ENCODE measurements at places on chromosomes 11 and 22.

GRCh38 chr11:75773595-75774353 is 5.2 kb downstream of the DGAT2 start:
- no peak for DNase-seq

DNA sequence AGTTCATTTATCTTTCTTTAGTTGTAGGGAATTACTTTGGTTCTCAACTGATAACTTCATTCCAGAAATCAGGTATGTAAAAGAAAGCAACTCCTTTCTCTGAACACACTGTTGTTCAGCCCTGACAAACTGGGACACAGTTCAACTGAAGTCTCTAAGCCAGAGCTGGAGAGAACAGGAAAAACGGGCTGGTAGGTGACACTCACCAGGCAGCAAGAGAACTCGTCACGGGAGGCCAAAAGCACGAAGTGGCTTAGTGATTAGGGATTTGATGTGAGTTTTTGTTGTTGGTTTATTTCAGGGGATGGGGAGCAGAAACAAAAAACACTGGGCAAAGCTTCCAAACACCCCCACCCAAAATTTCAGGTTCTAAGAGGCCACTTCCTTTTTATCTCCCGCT is 54.1 kb downstream of the MYH9 start:
- no peak for DNase-seq

- DNase-seq, result no peak
Measured at GRCh38 chr22:44369916-44370801, 57.4 kb upstream of the SHISAL1 start.

- DNase-seq, result no peak
Measured at GRCh38 chr11:71269603-71270511, 17.5 kb upstream of the SHANK2 start.

GRCh38 chr11:44866286-44866685 is 84.4 kb downstream of the TP53I11 start:
- DNase-seq, result no peak

DNA sequence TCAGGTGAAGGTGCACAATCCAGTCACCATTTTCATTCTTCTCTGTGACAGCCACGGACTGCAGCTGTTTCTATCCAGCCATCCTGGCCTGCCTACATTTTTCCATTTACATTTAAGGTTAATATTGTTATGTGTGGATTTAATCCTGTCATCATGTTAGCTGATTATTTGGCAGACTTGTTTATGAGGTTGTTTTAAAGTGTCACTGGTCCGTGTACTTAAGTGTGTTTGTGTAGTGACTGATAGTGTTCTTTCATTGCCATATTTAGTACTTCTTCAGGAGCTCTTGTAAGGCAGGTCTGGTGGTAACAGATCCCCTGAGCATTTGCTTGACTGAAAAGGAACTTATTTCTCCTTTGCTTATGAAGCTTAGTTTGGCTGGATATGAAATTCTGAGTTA is 364.2 kb downstream of the JRKL start:
- DNase-seq, result no peak

DNA sequence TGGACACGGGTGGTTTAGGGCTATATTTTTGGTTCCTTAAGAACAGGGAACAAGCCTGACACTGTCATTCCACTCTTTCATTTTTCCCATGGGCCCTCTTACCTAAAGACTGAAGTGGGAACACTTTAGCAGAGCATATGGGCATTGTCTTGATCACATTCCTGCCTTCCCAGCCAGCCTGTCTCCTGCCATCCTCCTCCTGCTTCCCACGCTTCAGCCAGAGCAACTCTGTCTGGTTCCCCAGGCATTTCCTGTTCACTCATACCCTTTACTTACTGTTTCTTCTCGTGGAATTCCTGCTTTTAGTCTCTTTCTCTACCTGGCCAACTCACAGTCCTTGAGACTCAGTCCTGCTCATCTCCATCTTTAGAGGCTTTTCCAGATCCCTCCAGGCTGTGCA is 22.8 kb downstream of the MRPL16 start:
- DNase-seq, result no peak

DNA sequence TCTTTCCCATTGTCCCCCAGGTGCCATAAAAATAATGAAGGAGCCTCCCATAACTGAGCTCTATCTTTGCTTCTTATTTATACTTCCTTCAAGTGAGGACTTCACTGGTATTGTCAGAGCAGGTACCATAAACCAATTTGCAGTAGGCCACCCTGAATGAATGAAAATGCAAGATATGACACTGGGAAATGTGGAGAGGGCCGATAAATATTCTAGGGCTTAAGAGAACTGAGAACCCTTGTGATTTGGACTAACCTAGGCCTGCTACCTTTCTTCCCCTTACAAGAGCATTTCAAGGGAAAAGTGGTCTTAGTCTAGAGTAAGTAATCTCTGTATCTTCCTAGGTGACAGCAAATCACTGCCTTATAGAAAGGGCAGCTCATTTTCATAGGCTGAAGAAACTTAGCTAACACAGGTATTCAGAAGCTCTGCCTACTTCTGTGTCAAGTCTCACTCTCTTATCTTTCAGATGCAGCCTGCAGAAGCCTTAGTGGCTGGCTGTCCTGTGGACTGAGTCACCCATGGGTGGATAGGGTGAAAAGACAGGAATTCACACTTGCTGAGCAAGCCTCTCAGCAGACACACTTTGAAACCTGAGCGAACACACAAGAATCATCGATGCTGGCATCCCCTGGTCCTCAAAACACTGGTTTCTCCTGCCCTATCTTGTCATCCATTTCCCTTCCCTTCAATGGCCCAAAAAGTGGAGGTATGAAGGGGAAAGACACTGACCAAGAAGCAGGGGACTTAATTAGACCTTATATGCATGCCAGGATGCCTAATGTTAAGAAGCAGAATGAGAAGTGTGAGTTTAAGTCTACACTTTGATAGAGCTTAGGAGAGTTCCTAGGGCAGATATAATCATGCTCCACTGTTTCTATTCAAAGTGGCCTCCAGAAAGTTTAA is 15.2 kb downstream of the NRIP3 start:
- no peak for DNase-seq

GRCh38 chr11:76612226-76612625 is 58.3 kb downstream of the LRRC32 start:
- no peak for DNase-seq

DNA sequence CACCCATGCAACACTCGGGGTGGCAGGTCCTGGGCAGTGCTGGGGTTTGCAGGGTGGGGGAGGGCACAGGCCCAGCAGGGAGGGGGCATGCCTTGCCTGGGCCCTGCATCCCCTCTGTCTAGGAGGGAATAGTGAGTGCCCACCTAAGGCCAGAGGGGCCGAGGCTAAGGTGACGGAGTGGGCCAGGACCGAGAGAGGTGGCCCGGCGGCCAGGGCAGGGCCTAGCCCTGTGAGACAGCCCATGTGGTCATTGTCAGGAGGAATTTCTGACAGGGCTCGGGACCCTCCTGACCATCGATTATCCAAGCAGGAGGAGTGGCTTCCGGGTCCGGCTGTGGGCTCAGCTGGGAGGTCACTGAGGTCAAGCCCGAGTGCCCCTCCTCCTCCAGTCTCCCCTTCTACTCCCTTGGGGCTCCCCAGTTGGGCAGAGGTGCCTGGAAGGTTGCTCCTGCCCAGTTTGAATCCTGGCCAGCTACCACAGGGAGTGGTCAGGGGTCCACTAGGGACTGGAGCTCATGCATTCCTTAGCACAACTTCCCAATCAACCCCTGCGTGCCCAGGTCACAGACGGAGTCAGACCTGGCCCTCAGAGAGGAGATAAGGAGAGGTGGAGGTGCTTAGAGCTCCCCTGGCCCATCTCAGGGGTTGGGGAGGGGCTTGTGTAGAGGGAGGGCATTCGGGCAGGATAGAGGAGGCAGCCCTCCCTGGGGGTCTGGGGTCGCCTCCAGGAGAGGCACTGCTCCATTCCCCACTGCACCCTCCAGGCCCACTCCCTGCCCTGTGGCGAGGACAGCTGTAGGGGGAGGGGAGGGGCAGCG is 14.7 kb downstream of the GP1BB start:
- DNase-seq, result no peak

DNA sequence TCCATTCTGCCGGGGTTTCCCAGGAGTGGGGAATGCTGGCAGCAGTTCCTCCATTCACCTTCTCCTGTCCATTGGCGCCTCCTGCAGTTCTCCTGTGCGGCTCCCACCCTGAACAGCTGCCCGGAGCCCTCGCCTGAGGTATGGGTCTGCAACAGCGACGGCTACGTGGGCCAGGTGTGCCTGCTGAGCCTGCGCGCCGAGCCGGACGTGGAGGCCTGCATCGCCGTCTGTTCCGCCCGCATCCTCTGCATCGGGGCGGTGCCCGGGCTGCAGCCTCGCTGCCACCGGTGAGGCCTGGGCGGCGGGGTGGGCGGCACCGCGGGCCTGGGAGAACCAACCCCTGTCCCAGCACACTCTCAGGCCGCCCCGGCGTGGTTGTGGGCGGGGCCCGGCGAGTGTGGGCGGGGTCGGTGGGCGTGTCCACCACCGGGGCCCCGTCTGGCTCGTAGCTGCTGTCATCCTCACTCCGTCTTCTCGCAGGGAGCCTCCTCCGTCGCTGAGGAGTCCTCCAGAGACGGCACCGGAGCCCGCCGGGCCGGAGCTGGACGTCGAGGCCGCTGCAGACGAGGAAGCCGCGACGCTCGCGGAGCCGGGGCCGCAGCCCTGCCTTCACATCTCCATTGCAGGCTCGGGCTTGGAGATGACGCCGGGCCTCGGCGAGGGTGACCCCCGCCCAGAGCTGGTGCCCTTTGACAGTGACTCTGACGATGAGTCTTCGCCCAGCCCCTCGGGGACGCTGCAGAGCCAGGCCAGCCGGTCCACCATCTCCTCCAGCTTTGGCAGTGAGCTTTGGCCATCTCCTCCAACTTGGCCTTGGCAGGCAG is 14.0 kb upstream of the RELT start:
- no peak for DNase-seq

GRCh38 chr11:73372375-73372993 is 3.7 kb upstream of the RELT start:
- DNase-seq, result no peak

DNA sequence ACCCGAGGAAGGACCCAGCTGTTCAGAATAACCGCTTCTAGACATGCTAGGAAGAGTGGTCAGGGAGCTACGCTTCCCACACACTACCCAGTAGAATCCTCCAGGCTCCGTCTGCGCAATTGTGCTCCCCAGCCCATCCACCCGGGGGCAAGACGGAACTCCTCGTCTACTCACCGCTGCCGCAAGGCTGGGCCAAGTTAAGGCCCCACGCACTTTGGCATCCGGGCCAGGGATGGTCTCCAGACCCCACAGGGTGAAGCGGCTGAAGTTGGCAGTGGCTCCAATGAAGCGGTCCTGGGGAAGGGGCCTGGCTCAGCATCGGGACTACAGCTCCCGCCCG is 757 bp downstream of the RNASEH2C start:
- no peak for DNase-seq

GRCh38 chr11:130571947-130572584 is 123.6 kb downstream of the ADAMTS15 start:
- no peak for DNase-seq

GRCh38 chr11:2378527-2379210 is 1.6 kb downstream of the CD81 start:
- DNase-seq, result no peak

DNA sequence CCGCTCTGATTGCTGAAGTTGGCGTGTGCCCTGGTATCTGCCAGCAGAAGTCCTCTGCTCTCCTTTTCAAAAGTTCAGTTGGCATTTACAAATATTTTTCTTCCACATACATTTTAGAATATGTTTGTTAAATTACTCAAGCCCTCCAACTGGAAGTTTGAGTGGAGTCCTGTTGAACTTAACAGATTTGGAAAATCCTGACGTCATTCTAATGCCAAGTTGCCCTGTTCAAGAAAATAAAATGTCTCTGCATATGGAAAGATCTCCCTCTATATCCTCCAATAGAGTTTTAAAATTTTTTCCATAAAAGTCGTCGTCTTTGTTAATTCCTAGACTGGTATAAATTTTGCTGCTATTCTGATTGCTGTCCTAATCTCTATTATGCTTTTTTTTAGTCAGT is 3.3 kb downstream of the KCNQ1OT1 start:
- no peak for DNase-seq

- no peak for DNase-seq
Measured at GRCh38 chr11:121372671-121373429, 79.3 kb upstream of the SORL1 start.

GRCh38 chr22:27740202-27740748 is 61.3 kb downstream of the MN1 start:
- no peak for DNase-seq

- no peak for DNase-seq
Measured at GRCh38 chr11:66851698-66852465, 5.0 kb upstream of the LRFN4 start.

GRCh38 chr11:77851503-77851902 is 30.6 kb downstream of the AAMDC start:
- no peak for DNase-seq

DNA sequence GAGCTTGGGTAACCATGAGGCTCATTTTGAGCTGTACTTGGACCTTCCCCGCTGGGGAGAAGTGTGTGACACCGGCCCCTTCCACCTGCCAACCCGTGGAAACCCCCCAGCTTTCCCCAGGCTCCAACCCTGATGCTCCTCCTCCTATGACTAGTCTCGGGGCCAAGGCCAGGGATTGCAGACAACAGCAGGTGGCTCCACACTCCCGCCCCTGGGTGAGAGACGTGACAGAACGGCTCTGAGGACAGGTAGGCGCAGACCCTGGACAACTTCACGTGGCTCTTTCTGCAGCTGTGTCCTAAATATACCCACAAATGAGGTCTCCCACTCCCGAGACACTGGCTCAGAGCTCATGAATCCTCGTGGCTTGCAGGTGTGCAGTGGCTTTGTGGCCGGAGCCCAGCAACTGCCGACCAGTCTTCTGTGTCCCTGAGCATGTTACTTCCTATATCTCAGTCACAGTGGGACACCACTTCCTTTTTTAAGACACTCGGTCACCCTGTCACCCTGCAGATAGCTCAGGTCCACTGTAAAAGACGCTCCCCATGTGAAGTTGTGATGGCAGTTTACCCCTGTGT is 55.2 kb downstream of the NECTIN1 start:
- no peak for DNase-seq

- DNase-seq, result no peak
Measured at GRCh38 chr11:116052603-116053547, 548.7 kb upstream of the CADM1 start.

DNA sequence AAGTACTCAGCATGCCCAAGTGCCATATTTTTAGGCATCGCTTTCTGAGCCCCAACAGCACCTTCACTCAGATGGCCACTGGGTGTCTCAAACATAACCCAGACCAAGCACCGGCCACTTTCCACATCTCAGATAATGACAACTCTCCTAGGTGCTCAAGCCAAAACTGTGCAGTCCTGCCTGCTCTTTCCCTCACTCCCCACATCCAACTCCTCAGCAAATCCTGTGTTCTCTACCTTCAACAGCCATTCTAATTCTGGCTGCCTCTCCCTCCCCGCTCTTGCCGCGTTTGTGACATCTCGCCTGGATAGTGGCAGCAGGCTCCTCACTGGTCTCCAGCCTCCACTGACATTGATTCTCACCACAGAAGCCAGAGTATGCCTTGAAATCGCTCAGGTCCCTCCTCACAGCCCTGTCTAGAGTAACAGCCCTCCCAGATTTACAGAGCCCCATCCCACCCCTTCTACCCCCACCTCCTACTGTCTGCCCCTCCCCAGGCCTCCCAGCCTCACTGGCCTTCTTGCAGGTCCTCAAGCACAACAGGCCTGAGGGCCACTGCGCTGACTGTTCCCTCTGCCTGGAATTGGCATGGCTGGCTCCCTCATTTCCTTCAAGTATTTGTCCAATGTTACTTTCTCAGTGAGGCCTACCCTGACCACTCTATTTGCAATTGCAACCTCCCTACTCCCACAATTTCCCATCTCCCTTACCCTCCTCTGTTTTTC is 1.3 kb upstream of the PHETA2 start:
- DNase-seq, result no peak

- no peak for DNase-seq
Measured at GRCh38 chr11:126029805-126030204, 32.9 kb downstream of the CDON start.

Measured in T follicular helper cell (primary cell).